Calu3 (cell line): ENCODE measurements at places on chromosomes 3 and 15. TPM values are rescaled to one million over a fixed set of nuclear protein-coding genes. Genes with fewer than 3 reads are reported as not detected.
A peak's percentile ranks its signal among the peaks of the same experiment; 100 is the strongest.

DNA sequence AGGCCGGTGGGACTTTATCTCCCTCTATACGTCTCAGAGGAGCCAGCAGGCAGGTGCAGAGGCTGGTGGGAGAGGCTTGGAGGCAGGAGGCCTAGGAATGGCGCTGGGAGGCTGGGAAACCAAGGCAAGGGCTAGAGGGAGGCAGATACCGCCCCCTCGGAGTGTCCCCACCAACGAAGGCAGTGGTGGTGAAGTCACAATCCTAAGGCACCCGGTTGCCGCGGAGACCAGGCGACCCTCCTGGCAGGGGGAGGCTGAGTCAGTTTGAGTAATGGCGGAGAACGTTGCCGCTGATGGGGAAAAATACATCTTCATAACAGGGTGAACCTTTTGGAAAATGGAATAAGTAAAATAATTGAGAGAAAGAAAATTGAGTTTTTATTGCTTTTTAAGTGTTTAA is 29.9 kb upstream of the CACNA2D2 start:
- H3K4me3 ChIP-seq, result no peak overlapping the region
- no peaks in the 10 kb centered on the region for H3K36me3 ChIP-seq
- no peaks in the 10 kb centered on the region for H3K4me1 ChIP-seq
- DNase-seq, result no peak

GRCh38 chr3:33636125-33636850 is 81.8 kb downstream of the CLASP2 start:
- peaks cover 4% of the 10 kb centered on the region for H3K36me3 ChIP-seq
- peaks cover 8% of the 10 kb centered on the region for H3K4me1 ChIP-seq
- peak; percentile 6 for DNase-seq
- no peak overlapping the region for H3K27ac ChIP-seq

DNA sequence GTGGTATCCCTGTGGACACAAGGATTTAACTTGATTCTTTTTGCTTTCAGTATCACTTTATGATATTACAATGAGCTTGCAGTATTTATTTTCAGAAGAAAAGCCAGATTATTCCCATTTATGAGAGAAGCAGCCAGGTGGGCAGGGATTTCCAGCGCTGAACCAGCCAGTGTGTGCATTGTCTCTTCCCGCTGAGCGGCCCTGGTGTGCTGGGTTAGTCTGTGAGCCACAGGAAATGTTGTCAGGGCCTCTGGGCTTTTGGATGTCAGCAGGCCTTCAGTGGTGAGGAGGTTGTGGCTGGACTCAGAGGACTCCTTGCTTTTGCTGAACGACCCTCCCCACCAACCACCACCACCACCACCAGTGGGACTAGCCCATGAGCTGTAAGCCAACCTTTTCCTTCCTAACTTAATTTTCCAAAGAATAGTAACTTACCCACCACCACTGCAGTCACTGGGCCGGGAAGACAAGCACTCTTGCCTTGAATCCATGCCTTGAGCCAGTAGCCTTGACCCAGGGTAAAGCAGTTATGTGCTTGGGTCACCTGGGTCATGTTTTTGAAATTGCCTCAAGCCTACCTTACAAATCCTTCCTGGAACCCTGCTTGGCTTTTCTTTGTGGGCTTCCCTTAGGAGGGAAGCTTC is 33.1 kb downstream of the FLNB start:
- H3K4me3 ChIP-seq, result no peak overlapping the region
- H3K36me3 ChIP-seq, result peaks cover 13% of the 10 kb centered on the region
- no peak for DNase-seq
- peaks cover 46% of the 10 kb centered on the region for H3K4me1 ChIP-seq

COL7A1 gene
- total RNA-seq, result 8.6 and 13.9 TPM in 2 replicates

- no peak overlapping the region for H3K4me3 ChIP-seq
- peak; percentile 11 for DNase-seq
- no peaks in the 10 kb centered on the region for H3K27me3 ChIP-seq
Measured at GRCh38 chr3:165159760-165160421, 36.3 kb downstream of the SLITRK3 start.
